ENCODE measurements at places on chromosomes 3 and 15.

- DNase-seq, result no peak
Observed at GRCh38 chr3:49568965-49569364, 14.7 kb downstream of the BSN start.

GRCh38 chr3:115102046-115102445 is 45.0 kb downstream of the ZBTB20 start:
- DNase-seq, result no peak

- no peak for DNase-seq
Observed at GRCh38 chr3:56688191-56688590, 5.1 kb upstream of the TASOR start.

DNA sequence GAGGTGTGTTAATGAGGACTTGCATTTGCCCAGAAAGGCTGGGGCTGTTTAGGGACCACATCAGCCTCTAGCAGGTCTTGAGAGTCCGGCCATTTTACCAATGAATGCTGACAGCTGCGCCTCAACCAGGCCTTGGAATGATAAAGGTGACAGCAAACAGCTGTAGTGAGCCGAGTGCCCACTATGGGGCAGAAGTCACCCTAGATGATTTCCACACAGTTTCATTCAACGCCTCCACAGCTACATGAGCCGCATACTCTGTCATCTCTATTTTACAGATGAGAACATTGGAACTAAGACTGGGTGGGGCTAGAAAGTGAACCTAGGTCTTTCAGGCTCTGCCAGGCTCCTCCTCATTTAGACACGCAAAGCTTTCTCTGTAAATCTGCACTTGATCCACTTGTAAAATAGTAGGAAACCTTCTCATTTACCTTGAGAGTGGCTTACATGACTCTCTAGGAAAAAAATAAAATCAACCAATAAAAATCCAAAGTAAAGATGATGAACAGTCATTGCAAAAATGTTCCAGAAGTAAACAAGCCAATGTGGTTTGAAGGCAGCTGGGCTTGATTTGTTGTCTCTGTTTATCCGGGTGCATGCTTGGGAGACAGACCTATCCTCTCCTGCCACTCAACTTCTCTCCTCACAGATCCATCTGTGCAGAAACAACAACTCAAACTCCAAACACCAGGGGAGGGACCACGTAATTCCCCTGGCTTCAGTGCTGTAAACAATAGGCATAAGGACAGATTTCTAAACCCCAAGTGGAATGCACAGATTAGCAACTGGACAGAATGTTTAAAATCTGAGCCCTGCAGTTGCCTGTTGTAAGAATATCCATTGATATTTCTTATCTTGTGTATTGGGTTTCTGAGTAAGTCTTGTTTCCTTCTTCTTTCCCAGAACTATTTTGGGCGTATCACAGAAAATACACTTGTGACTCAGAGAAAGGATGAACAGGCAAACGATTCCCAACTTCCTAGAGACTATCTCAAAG is 31.5 kb upstream of the LDHAL6B start:
- DNase-seq, result peak; percentile 54

DNA sequence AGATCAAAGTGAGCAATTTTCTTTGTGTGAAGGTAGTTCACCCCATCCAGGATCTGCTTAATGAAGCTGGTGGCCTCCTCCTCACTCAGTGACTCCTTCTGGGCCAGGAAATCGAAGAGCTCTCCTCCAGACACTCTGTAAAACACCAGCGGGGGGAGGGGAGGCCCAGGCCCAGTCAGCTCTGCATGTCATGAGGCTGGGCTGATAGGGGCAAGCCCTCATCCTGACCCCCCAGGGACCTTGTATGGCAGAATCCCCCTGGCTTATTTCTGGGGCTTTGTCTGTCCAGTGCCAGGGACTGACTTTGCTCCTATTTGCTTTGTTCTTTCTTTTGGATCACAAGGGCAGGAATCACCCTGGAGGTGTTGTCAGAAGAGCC is 74.9 kb downstream of the DAPK2 start:
- no peak for DNase-seq

- no peak for DNase-seq
Observed at GRCh38 chr3:126816986-126817777, 113.1 kb downstream of the CHCHD6 start.

DNA sequence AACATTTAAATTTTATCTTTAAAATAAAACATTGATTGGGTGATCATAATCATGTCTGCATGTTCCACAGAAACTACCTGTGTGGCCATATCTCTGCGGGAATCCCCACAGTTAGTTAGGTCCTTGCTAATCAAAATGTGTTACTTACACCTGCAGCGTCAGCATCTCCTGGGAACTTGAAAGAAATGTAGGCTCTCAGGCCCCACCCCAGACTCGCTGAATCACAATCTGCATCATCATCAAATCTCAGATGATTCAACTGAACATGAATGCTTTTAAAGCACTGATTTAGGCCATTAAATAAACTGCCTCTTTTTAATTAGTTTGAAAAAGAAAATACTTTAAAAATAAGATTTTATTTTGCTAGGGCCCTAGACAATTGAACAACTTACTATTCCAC is 577.8 kb downstream of the PYDC2 start:
- peak; percentile 84 for DNase-seq

- no peak for DNase-seq
Observed at GRCh38 chr3:192830291-192831110, 87.2 kb downstream of the MB21D2 start.

DNA sequence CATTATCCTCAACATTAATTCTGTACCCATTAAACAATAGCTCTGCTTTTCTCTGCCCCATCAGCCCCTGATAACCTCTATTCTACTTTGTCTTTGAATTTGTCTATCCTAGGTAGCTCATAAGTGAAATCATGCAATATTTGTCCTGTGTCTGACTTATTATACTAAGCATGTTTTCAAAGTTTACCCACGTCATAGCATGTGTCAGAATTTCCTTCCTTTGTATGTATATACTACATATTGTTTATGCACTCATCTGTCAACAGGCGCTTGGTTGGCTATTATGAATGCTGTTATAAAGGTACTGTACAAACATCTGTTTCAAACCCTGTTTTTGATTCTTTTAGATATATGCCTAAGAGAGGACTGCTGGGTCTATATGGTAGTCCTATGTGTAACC is 18.2 kb downstream of the CSNK1G1 start:
- DNase-seq, result no peak

GRCh38 chr3:122019493-122019892 is 2.6 kb downstream of the ILDR1 start:
- DNase-seq, result no peak

- no peak for DNase-seq
Observed at GRCh38 chr15:58947179-58947578, 13.7 kb upstream of the SLTM start.

DNA sequence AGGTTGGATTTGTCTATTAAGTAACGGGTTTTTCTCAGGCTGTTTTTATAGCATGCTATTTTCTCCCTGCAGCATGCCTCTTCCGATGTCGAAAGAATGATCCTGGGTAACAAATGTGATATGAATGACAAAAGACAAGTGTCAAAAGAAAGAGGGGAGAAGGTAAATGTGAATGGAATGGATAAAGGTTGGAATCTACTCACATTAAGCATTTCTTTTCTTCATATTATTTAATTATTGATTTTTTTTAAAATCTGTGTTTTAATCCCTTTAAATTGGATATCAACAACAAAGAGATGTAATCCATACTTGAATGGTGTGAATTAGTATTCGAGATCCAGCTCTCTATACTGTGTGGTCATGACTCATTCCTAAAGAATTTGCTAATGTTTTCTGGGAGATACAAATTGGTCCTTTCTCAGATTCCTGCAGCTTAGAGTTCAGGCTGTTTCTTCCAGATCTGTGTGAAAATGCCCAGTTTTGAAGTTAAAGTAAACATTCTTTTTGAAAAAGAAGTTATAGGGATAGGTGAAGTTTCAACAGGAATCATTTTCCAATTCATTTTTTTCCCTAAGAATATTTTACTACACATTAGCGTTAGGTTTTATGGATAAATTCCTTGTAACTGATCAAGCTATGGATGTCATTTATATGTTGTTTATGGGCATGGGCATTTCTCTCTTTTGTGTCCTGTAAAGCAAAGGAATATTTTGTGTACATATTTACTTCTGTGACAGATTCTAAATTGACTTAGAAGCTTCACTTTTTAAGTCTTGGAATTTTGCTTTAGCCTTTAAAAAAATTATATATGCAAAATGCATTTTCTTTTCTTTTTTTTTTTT is 20.8 kb upstream of the APH1B start:
- DNase-seq, result no peak

DNA sequence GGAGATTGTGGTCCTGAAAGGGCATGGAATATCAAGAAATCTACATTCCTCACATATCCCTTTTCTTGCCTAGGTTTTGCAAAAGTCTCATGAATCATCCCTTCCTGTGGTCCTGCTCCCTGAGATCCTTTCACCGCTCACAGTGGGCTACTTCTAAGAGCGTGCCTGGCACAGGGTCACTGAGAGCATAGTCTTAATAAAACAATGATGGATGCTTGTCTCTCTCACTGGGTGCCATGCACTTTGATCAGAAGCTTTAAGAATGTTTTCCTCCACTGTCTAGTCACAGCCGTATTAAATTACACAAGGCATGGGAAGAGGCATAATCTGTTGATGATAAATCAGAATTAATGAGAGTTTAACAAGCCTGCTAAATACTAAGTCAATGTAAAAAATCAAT is 269.7 kb upstream of the ATP10A start:
- no peak for DNase-seq

- peak; percentile 87 for DNase-seq
Observed at GRCh38 chr3:149657926-149658743, at the start of gene WWTR1. WWTR1 (minus strand) TSS chr3:149658025; CDS start chr3:149657306, 719 bp downstream.

DNA sequence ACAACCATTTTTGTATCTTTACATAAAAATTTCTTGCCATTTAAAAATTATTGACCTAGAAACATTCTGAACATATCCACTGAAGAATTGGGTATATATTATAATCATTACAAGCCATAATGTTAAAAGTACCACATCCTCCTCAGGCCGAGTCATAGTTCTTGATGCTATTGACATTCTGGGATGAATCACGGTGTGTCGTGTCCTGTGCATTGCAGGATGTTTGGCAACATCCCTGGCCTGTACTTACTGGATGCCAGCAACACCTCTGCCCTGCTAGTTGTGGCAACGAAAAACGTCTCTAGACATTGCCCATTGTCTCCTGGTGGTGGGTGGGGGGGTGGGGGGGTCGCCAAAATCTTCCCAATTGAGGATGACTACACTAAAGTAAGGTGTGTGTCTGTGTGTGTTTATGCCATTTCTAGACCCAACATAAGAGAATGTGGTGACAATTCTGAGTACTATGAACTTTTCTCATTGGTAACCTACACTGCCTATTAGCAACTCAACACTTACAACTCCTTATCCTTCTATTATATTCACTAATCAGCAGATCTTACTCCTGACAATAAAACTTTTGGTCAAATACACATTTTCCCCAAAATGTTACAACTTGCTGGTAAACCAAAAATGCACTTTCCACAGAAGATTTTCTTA is 471.6 kb downstream of the FOXP1 start:
- peak; percentile 89 for DNase-seq

DNA sequence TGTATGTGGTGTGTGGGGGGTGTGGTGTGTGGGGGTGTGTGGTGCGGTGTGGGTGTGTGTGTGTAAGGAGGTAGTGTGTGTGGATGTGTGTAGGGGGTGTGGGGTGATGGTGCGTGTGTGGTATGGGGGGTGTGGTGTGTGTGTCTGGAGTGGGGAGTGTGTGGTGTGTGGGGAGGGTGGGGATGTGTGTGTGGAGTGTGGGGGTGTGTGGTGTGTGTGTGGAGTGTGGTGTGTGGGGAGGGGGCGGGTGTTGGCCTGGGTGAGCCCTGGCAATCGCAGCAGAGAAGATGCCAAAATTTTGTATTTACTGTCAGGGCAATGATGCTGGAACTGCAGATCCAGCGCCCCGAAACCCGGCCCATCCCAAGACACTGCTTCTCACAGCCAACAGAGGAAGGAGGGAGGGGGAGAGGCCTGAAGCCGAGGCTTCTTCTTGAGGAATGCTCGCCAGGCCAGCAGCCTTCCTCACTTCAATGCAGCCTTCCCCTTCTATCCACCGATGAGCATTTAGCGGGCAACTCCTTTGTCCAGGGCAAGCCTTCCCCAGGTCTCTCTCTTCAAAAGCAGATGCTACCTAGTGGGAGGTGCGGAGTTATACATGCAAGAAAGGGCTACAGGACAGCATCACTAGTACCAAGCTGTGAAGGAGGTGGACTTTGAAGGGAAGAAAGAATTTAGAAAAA is 11.9 kb upstream of the SRP14 start:
- no peak for DNase-seq

DNA sequence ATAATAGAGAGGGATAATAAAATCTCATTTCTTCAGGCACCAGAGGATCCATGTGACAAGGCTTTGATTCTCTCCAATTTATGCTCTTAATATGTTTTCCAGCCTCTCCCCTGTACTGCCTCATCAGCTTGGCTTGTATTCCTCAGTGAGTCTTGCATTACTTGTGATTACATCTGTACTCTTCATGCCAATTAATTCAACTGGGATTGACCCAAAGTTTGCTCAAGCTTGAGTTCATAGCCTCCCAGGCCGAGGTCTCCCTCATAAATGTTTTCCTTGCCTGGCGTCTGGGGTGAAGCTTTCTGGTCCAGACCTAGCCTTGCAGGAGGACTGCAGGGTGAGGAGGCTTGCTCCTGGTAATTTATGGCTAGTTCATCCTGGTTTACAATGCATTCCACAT is 146.9 kb downstream of the CHST2 start:
- DNase-seq, result no peak

DNA sequence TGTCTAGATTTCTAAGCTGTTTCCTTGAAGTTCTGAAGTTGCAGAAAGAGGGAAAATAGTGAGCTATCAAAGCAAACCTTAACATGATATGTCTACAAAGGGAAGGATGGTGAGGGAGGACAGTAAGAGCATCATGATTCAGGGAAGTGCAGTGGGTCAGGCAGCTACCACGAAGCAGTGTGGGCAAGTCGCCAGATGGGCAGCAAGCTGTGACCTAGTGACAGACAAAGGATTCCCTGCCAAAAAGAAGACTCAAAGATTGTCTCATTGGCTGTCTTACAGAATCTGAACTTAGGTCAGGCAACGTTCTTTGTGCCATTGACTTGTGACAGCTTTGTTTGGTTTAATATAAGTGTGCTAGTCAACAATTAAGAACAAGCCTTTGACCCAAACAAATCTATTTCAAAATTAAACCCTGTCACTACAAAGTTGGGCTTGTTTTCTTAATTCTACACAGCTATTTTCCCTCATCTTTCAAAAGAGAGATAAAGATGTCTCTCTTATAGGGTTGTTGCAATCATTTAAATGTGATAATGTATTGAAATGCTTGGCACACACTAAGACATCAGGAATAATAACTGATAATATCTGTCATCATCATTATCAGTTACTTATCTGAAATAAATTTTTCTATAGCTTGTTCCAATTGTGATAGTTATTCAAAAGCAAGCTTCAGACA is 153.3 kb downstream of the ECT2 start:
- no peak for DNase-seq

DNA sequence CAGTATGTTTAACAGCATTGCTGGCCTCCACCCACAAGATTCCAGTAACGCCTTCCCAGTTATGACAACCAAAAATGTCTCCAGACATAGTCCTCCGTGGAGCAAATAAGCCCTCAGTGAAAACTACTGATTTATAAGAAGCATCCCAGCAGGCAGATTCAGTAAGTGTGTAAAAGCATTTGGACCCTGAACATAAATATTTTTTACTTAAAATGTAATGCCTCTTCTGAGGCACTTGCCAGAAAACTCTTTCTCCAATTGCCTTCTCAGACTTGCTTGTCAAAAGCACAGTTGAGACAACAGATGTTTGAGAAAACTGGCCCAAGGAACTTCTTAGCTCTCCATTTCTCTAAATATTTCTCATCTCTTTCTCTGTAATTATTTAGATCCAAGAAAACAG is 31.8 kb upstream of the DCLK3 start:
- DNase-seq, result no peak

GRCh38 chr15:67783303-67783702 is 42.0 kb upstream of the SKOR1 start:
- DNase-seq, result no peak
